Stimulated activated CD8-positive, alpha-beta memory T cell treated with anti-CD3 and anti-CD28 coated beads, Interleukin-2, amount 100 ng/mL, for 1 hour (primary cell): ENCODE measurements at places on chromosomes 5 and 9.

- DNase-seq = no peak
Measured at GRCh38 chr5:64634997-64635686, 55.2 kb upstream of the SHISAL2B start.

GRCh38 chr5:39238366-39239105, 19.2 kb upstream of the FYB1 start:
- no peak for DNase-seq

GRCh38 chr5:14202462-14202861, 59.3 kb downstream of the TRIO start:
- no peak for DNase-seq

GRCh38 chr5:74093561-74093960, 467.6 kb downstream of the ARHGEF28 start:
- no peak for DNase-seq

DNA sequence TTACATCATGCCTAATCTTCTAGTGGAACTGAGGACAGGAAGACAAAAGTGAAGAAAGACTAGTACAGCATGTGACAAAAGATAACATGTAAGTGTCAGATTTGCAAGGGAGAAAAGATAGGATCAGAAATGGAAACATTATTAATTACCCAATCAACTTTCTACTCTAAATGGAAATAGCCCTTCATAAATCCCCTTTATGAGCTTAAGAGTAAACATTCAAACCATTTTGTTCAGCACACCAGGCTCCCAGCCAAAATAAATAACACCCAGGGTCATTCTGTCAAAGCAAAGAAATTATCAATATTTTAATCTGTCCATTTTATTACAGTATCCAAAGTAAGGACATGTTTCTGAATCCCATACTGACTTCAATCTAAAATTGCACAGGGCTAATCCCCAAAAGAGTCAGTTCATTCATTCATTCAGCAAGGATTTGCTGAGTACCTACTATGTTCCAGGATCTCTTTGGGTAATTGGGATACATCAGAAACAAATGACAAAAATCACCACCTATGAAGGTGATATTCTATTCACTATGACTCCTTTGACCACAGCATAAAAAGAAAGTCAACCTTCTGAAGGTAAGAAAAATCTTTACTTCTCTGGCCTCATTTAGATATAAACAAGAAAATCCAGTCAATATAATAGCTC, 5.3 kb downstream of the PRELID2 start:
- no peak for DNase-seq

GRCh38 chr5:1546556-1546955, 22.8 kb upstream of the LPCAT1 start:
- DNase-seq = no peak

- DNase-seq = no peak
Measured at GRCh38 chr5:137622850-137623249, 113.0 kb downstream of the KLHL3 start.

DNA sequence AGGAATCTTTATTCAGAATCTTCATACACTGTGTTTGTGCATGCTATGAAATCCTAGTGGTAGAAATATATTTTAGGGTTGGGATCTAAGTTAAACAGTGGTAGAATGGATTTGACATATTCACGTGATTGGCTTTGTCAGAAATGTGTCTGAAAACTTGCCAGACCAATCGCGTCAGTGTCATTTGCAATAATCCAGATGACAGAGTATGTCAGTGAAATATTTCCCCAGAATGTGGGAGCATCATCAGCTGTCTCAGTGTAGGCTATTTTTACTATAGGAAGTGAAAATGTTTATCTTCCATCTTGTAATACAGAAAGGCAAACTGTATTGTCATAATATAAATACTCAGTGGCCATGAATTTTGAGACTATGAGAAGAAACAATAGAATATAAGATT, 220.6 kb upstream of the EDIL3 start:
- DNase-seq = no peak

- no peak for DNase-seq
Measured at GRCh38 chr9:68730570-68731235, 25.7 kb downstream of the PIP5K1B start.

- DNase-seq = no peak
Measured at GRCh38 chr5:174355208-174355612, 309.7 kb downstream of the NSG2 start.

- no peak for DNase-seq
Measured at GRCh38 chr5:9538504-9538903, 7.4 kb downstream of the SEMA5A start.

DNA sequence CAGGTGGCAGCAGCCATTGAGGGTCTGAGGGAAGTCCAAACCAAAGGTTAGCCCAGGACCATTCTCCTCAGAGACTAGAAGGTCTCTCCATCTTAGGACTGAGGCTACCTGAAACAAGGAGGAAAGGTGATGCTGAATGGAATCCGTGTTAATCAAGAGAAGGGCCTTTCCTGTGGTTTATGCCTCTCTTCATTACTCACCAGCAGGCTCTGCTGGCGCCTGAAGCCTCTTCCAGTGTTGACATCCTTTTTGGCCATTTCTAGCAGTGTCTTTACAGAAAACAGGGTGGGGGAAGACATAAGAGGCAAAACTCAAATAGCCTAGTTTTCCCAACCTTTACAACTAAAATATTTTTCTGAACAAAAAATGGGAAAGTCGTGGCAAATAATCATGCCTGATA, 98.0 kb downstream of the ENC1 start:
- no peak for DNase-seq

- no peak for DNase-seq
Measured at GRCh38 chr5:115324021-115324420, 27.6 kb upstream of the CCDC112 start.

- no peak for DNase-seq
Measured at GRCh38 chr5:17872204-17872603, 237.9 kb downstream of the TAF11L14 start.

GRCh38 chr5:172622091-172623046, 18.7 kb upstream of the NEURL1B start:
- no peak for DNase-seq

GRCh38 chr9:120902569-120903535, 23.7 kb downstream of the TRAF1 start:
- DNase-seq = no peak

- DNase-seq = no peak
Measured at GRCh38 chr9:2302606-2303005, 287.5 kb downstream of the SMARCA2 start.

- no peak for DNase-seq
Measured at GRCh38 chr9:126028746-126029145, 281.6 kb downstream of the PBX3 start.

GRCh38 chr5:96015709-96016108, 54.1 kb upstream of the ELL2 start:
- no peak for DNase-seq

GRCh38 chr9:91905991-91906469, 44.0 kb downstream of the ROR2 start:
- DNase-seq = peak; percentile 14

GRCh38 chr5:10644192-10644591, 80.3 kb downstream of the ANKRD33B start:
- no peak for DNase-seq

GRCh38 chr9:101718192-101718591, 20.3 kb downstream of the GRIN3A start:
- no peak for DNase-seq

- DNase-seq = no peak
Measured at GRCh38 chr5:177271113-177271512, 32.4 kb downstream of the RAB24 start.

DNA sequence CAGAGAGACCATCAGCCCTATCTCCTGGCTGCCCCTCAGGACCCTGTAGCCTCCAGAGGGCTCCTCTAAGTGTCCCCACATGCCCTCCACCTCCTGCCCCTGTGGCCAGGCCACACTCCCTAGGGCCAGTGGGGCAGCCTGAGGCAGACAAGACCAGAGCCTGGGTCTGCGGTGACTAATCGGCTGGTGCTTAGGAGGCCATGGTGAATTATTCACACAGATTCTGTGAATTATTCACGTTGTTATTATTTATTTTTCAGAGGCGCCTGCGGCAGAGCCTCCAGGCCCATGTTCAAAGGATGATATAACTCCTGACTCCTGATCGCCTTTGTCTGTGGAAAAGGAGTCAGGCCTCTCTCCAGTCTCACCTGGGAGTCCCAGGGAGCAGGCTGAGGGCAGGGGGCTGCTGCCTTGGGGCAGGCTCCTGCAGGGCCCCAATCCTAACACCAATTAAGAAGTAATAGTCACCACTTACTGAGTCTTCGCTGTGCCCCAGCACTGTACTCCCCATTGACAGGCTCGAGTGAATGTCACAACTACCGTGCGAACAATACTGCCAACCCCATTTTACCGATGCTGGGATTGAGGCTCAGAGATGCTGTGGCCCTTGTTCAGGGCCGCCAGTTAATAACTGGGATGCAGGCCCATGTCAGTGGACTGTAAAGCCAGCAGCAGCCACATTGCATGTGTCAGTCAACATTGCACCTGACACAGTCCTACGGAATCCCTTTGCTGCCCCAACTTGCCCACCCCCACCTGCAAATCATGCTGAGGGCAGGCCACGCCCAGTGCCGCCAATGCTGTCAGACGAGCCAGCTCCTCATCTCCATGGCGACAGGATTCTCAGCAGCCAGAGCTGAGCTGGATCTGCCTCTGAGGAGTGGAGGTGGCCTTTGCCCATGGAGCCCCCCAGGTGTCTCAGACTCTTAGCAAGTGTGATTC, 94.9 kb downstream of the PCDH1 start:
- DNase-seq = no peak

DNA sequence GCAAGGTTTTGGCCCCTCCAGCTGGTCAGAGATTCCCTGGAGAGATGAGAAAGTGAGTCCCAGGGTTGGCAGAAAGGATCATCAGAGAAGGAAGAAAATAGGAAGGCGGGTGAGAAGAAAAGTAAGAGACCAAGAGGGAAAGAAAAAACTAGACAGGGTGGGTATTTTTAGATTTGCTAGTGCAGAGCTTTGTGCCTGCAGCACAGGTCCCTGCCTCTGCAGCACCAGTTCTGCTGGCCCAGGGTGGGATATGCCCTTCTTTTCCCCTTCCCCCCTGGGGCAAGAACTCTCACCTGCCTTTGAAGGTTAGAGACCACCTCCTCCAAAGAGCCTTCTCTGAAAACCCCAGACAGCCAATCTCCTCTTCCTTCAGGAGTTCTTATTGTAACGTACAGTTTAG, 90.3 kb upstream of the EGFLAM start:
- no peak for DNase-seq

DNA sequence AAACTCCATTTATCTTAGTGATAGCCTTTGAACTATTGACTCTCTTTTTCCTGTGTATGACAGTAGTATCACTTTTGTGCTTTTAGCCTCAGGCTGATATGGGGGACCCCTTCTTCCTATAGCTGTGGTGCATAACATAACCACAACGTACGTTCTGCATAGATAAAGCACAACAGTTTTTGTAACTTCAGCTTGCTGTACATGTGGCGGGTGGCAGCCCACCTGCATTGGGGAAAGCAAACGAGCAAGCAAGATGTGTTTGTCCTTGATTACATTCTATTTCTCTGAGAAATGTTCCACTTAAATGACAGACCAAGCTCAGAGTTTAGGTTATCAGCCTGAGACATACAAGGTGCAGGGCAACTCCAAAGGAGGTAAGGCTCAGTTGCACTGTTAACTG, 309.4 kb downstream of the KDM4C start:
- DNase-seq = no peak

DNA sequence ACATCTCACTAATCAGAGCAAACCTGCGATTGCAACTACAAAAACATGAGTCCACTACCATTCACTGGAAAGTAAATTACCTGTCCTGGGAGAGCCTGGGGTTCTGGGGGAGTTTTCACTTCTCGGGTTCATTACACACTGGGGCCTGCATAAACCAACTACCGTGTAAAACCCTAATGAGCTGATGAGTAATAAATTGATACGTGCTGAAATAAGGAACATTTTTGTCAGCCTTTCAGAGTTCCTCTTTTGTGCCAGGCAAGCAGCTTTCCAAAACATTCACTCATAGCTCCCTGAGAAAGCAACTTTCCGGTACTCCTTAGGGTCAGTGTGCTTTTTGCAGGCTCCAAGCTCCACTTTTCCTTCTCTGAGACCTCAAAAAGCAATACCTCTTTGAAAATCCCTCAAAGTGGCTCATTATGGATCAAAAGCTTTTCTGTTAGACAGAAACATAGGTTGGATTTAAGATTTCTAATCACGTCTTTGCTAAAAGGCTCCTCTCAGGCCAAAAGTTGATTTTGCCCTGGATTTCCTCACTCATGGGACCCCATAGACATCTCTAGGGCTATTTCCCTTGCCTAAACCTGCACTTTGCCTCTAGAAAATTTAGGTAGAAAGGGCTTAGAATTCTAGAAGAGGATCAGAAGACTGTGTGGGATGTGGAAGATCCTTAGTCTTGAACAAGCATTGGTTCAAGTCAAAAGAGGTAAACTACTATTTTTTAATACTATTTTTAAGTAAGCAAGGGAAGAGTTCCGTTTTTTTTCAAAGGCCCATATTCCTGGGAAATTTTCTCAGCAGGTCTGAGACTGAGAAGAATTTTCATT, 74.8 kb downstream of the ST8SIA4 start:
- no peak for DNase-seq

- no peak for DNase-seq
Measured at GRCh38 chr5:127934791-127935256, 148.7 kb upstream of the SLC12A2 start.

DNA sequence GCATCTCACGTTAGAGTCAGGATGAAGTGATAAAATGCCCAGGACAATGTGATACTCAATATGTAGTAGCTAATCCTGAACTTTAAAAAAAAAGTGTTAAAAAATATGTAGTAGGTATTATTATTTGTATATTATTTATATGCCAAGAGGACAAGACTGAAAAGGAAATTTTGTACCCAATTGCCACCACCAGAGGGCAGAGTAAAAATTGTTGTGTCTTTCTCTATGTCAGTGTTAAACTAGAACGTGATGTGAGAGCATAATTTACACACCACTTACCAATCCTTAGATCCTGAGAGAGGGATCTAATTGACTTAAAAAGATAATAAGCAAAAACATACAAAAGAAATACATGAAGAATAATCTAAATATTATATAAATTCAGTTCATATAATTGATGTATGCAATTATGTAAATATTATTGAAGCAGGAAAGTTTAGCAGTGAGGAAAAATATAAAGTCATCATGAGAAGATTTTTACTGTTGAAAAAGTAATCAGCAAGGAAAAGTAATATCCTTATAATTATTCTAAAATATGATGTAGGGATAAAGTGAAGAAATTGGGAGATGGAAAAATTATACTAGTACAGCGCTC, 288.9 kb downstream of the RAB3C start:
- DNase-seq = no peak

DNA sequence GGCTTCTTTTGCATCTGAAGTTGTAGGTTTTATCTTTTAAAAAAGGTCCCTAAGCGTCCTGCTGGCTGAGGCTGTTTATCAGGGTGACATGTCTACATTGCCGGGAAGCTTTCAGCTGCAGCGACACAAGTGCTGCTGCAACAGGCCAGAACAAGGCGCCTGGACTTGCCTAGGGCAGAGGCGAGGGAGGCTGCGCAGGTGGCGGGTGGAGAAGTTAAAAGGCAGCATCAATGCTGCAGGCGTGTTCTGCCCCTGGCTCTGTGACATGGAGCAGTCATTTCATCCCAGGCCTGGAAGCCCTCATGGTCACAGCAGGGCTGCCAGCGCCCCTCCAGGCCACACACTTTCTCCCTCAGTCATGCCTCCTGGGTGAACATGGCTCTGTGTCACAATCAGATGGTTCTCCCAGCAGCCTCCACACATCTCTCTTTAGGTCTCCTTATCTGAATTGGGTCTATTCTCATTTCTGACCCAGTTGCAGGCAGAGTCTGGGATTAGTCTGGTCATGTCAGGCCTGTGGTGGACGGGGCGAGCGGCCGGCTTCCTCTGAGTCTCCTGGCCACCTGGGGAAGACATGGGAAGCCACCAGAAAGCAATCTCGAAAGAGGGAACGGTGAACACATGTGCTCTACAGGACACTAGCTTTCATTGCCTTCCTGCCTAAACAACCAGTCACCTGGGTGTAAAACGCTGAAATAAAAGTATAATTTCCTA, 41.3 kb downstream of the IRX2 start:
- no peak for DNase-seq

GRCh38 chr5:143812085-143812705, at the start of gene HMHB1:
Gene HMHB1 (plus strand): TSS chr5:143812161.
- no peak for DNase-seq
